Kidney glomerular epithelial cell (primary cell): ENCODE measurements at places on chromosomes 1 and 21.
A peak's percentile ranks its signal among the peaks of the same experiment; 100 is the strongest.

DNA sequence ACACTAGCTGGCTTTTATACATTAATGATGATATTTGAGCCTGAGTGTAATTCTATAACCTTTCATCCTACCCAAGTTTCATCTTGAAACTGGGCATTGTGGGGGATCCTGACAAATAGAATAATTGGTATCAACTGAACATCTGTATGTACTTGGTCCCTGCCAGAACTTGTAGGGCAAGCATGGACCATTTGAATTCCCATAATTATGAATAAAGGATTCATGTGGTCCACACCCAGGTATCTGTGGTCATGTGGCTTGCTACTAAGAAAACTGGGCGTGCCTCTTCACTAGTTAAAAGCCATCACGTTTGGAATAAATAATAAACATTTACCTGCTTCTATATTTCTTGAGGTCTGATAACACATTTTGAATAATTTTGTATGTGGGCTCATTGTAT, 20.6 kb upstream of the VTCN1 start:
- no peak for DNase-seq

DNA sequence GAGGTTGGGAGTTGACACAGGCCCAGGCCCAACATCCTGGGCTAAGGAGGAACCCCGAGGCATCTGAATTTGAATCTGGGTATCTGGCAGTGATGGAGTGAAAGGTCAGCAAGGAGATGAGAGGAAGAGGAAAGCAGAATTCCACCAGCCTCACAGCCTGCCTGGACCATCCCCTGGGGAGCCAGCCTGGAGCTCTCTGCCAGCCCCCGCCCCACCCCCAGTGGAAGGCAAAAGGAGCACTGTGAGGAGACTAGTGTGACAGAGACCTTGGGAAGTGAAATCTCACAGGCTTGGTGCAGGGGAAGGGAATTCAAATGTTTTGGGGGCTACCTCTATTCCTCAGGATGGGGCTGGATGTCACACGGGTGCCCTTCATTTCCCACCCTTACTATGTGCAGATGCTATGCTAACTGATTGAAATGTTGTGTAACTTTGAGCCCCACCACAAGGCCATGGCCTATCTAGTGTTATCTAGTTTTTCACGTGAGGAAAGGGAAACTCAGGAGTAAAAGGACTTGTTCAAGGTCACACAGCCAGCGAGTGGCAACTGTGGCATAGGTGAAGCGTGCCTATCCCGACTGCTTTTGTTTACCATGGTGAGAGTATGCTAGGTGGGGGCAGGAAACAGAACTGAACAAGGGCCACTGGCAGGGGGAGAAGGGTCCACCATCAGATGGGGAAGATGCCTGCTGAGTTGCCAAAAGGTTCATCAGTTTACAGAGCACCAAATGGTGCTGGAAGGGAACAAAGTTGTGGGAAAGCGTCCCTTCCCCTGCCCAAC, 29.8 kb downstream of the AHDC1 start:
- DNase-seq: no peak

- DNase-seq: no peak
Observed at GRCh38 chr1:160149716-160150115, 1.7 kb upstream of the ATP1A4 start.

- DNase-seq: no peak
Observed at GRCh38 chr21:17699524-17700189, 87.0 kb upstream of the BTG3 start.

DNA sequence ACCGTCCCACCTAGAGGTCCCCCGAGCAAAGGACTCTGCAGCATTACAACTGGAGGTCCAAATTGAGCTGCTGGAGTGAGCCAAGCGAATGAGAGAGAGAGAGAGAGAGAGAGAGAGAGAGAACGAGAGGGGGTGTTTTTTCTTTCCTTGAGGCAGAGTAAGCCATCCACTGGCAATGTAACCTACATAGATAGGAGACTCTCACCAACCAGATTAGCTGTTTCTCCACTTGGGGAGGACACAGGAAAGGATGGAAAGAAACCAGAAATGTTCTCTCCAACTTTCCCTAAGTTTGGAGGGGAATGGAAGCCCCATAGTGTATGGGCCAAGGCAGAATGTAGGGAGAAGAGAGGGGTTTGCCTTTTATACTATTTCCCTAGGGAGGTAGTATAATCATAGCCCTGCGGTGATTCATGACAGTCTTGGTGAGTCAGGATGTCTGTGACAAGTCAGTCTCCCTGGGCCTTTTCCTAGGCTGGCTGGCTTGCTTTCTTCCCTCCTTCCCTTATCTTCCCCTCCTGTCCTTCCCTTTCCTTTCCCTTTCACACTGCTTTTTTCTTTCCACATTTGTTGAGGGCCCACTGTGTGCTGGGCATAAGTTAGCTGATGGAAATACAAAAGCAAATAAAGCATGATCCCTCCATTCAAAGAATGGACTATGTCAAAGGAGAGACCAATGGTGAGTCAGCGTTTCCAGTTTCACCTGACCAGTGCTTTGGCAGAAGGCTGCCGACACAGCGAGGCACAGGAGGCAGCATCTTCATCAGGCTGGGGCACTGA, 7.1 kb downstream of the FNDC7 start:
- DNase-seq: peak; percentile 71

- peak; percentile 37 for DNase-seq
Observed at GRCh38 chr1:112358798-112359408, 37.1 kb upstream of the CTTNBP2NL start.

GRCh38 chr1:154833841-154834240, 36.2 kb downstream of the KCNN3 start:
- DNase-seq: no peak

GRCh38 chr1:119007339-119007669, 19.2 kb upstream of the TBX15 start:
- no peak for DNase-seq

DNA sequence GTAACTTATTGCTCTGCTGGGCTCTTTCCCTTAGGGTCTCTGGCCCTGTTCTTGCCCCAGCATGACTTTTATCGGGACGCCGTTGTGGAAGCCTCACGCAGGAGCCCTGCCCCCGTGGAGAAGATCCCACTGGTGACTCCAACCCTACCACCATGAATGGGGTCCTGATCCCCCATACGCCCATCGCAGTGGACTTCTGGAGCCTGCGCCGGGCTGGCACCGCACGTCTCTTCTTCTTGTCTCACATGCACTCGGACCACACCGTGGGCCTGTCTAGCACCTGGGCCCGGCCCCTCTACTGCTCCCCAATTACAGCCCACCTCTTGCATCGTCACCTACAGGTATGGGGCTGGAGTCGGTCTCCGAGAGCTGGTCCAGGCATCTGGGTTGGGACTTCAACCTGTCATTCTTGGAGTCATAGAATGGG, 322 bp downstream of the DCLRE1B start:
- no peak for DNase-seq

- DNase-seq: peak; percentile 75
Observed at GRCh38 chr1:29793101-29793546, 556.8 kb downstream of the PTPRU start.

GRCh38 chr1:207302618-207303393, 18.7 kb upstream of the CD55 start:
- DNase-seq: no peak

DNA sequence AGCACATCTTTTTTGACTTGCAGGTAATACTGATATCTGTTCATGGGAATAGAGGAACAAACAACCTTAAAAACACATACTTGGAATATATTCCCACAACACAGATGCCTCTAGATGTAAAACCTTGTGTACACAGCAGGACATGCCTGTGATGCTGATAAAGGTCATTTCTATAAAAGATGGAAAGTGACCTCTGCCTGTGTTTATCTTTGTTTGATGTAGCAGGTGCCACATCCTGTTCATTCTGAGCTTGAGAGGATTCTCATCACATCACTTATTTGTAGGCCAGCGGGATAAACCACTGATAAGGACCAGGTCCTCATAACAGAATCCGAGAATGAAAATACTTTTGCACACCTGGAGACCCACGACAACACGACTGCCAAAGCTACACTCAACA, 133.7 kb downstream of the SMYD2 start:
- DNase-seq: no peak

GRCh38 chr21:44780137-44780502, 21.5 kb downstream of the UBE2G2 start:
- no peak for DNase-seq

DNA sequence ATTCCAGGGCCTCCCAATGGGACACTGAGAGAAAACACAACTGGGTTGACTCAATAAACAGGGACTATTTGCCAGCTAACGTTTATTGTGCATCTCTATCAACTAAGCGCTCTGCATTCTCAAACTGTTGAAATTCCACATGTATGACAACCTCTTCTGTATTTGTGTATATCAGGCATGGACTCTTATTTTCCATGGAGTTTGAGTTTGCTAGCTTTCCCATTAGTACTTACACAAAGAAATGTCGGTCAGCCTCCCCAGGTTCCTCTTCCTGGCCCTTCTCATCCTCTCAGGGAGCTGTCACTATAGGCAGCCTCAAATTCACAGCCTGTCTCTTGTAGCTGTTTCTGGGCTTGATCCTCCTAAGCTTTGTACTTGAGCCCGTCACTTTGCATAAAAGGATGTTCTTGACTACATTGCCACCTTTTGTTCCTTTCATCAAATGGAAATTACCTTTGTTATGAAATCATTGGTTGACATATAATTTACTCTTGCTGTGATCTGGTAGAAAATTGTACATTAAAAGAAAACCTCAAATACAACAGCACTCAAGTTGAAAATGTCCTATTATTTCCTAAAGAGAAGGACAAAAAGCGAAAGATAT, 60.0 kb upstream of the NTPCR start:
- no peak for DNase-seq

DNA sequence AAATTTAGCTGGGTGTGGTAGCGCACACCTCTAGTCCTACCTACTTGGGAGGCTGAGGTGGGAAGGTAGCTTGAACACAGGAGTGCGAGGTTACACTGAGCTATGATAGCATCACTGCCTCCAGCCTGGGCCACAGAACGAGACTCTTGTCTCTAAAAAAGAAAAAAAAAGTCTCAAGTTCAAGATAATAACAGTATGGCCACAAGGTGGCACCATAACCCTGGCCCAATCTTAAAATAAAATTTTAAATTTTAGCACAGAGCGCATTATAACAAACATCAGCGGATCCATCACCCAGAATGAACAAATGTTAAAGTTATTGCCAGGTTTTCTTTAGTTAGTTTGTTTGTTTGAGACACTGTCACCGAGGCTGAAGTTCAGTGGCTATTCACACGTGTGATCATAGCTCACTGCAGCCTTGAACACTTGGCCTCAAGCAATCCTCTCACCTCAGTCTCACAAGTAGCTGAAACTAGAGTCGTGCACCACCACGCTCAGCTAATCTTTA, 2.9 kb upstream of the HTR6 start:
- peak; percentile 56 for DNase-seq

GRCh38 chr1:10900251-10900651, 103.8 kb upstream of the CASZ1 start:
- DNase-seq: no peak

- no peak for DNase-seq
Observed at GRCh38 chr1:227362039-227362438, 43.7 kb upstream of the CDC42BPA start.

DNA sequence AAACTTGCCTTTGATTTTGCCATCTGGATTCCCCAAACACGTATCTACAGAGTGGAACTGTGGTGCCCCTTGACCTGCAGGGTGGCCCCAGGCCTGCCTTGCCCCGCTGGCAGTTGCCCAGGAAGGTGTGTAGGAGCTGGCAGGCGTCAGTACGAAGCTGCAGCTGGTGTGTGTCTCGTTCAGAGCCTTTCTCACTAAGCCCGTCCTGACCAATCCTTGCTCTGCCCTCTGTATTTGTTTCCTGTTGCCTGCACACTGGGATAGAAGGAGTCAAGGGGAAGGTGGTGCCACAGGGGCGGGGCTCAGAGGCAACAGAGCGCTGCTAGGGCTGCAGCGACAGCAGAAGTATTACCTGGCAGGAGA, 5.2 kb upstream of the VSIG8 start:
- DNase-seq: peak; percentile 45

DNA sequence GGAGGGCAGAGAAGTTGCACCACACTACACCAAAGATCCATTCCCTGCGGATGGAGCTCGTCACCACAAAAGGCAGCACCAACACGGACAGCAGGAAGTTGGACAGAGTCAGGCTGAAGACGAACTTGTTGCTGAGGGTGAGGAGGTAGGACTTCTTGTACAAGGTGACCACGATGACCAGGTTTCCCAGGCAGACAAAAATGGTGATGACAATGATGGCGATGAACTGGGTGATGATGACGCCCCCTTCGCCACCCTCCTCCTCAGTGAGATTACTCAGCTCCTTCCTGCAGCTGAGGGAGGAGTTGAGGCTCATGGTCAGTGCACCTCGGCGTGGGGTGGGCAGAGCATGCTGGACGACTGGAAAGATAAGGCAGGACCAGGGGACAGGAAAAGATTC, 32.2 kb downstream of the GPR161 start:
- DNase-seq: no peak

DNA sequence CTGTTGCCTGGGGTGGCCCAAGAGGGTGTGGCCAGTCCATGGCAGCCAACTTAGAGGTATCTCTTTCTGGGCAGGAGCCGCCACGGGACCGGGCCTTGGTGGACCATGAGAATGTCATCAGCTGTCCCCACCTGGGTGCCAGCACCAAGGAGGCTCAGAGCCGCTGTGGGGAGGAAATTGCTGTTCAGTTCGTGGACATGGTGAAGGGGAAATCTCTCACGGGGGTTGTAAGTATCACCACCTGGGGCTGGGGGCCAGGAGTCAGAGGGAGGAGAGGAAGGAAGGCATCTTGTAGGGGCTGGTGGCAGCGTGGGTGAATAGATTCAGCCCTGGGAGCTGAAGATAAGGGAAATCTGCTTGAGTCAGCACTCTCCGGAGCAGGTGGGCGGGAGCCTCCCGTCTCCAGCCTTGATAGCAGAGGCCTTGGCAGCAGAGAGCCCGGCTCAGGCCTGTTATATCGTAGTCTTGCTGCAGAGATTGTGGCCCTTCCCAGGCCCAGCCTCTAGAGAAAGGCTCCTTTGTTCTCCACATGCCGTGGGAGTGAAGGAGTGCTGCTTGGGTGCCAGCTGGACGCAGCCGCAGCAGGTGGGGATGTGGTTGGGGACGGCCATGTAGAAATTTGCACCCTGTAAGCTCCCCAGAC, 25.4 kb downstream of the PHGDH start:
- DNase-seq: peak; percentile 18
